ENCODE measurements at places on chromosomes 13 and 19. TPM values are rescaled to one million over a fixed set of nuclear protein-coding genes. Genes with fewer than 3 reads are reported as not detected.
A peak's percentile ranks its signal among the peaks of the same experiment; 100 is the strongest.

CALR3 gene
- not detected for total RNA-seq

TMC4 gene
- 36.5 TPM for total RNA-seq

ZNF578 gene
- total RNA-seq = 0.24 TPM

ZNF709 gene
- total RNA-seq = 0.52 TPM

CEACAM7 gene
- 71.9 TPM for total RNA-seq

RXFP2 gene
- not detected for total RNA-seq

SPRED3 gene
- total RNA-seq = 0.56 TPM

CBY2 gene
- total RNA-seq = 0.32 TPM

SLITRK5 gene
- 0.04 TPM for total RNA-seq

TUBA3C gene
- not detected for total RNA-seq

CFAP97D2 gene
- not detected for total RNA-seq

PSG2 gene
- total RNA-seq = not detected

MEDAG gene
- total RNA-seq = 2.7 TPM

KLK3 gene
- not detected for total RNA-seq

GRCh38 chr13:41107584-41108014 is 25.0 kb downstream of the KBTBD6 start:
- no peak for ATAC-seq

GRCh38 chr19:927780-928401 is 2.1 kb downstream of the ARID3A start:
- ATAC-seq = no peak

GRCh38 chr13:59409634-59410200 is 754.0 kb downstream of the DIAPH3 start:
- ATAC-seq = no peak

GRCh38 chr13:20174656-20175405 is 14.0 kb upstream of the GJA3 start:
- ATAC-seq = peak; percentile 98

- peak; percentile 36 for ATAC-seq
Measured at GRCh38 chr19:13234518-13234917, 84.3 kb downstream of the IER2 start.

DNA sequence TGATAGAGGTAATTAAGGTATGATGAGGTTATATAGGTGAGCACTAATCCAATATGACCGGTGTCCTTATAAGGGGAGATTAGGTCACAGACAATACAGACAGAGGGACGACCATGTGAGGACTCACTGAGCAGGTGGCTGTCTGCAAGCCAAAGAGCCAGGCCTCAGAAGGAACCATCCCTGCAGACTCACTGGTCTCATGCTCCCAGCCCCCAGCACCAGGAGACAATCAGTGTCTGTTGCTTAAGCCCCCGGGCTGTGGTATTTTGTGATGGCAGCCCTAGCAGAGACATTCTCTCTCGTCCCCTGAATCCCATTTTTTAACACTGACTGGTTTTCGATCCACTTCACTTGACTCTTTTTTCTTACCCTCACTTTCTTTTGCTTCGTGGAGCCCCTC is 51.9 kb upstream of the PABPC3 start:
- ATAC-seq = no peak

DNA sequence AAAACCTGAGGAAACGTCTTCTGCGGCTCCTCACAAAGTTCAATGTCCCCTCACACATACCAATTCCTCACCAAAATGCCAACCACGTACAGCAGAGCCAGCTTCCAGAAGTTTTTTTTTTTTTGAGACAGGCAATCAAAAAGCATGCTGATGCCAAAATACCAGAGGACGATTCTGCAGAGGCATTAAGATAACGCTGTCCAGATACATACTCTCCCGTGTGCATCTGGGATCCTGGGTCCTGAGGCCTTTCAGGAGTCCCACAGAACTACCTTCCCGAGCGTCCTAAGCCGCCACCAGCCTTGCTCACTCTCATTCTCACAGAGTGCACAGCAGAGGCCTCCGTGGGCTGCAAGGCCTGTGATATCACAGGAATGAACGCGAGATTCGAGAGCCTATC is 5.0 kb downstream of the DCUN1D2 start:
- ATAC-seq = no peak

DNA sequence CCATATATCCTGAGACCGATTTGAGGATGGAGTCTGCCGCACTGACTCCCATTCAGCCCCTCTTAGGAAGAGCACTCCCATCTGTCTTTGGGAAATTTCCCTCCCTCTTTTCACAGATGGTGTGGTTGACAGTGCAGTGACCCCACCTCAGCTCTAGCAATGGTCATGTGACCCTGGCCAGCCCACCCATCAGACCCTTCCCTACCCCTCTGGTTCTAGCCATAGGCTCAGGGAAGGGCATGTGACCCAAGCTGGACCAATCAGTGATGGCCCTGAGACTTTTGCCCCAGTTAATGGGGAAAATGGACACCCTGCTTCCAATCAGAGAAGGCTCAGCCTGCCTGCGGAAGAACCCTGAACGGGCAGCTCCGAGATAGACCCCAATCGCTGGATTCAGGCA is 26.3 kb downstream of the IL12RB1 start:
- no peak for ATAC-seq

DNA sequence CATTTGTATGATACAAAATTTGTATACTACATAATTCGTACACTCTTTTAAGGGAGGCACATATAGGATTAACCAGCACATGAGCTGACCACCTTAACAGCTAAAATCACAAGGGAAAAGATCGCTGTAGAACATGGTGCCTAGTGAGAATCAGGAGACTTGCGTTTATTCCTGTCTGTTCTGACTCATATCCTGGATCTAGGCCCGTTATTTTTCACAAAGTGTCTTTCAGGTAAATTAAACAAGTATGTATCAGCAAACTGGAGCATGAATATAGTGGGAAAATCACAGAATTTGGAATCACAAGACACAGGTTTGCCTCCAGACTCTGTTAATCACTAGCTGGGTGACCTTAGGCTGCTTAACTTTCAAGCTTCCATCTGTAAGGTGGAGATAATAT is 47.5 kb upstream of the ESD start:
- no peak for ATAC-seq

GRCh38 chr19:27993619-27994570 is 1219.1 kb downstream of the UQCRFS1 start:
- no peak for ATAC-seq

GRCh38 chr13:112954488-112955270 is 14.3 kb upstream of the MCF2L start:
- no peak for ATAC-seq

DNA sequence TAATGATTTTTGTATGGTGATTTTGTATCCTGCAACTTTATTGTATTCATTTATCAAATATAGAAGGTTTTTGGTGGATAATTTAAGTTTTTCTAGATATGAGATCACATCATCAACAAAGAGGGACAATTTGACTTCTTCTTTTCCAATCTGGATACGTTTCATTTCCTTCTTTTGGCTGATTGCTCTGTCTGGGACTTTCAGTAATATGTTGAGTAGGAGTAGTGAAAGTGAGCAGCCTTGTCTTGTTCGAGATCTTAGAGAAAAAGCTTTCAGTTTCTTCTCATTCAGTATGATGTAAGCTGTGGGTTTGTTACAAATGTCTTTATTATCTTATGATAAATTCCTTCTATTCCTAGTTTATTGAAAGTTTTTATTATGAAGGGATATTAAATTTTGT is 352.0 kb upstream of the DACH1 start:
- ATAC-seq = no peak

DNA sequence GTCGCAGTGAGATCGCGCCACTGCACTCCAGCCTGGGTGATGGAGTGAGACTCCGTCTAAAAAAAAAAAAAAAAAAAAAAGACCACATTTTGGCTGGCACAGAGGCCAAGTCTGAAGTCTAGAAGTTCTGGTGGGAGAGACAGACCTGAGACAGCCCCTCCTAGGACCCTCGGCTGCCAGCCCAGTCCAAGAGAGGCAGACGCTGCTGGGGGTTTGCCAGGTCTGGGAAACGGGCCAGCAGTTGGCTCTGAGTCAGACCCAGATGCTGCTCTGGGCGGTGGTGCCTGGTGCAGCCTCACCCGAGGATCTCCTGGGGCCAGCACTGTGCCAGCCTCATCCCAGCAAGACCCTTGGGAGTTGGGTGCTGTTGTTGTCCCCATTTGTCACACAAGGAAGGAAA is 5.8 kb downstream of the FCHO1 start:
- peak; percentile 62 for ATAC-seq

- ATAC-seq = no peak
Measured at GRCh38 chr13:105878119-105878700, 657.3 kb downstream of the EFNB2 start.

DNA sequence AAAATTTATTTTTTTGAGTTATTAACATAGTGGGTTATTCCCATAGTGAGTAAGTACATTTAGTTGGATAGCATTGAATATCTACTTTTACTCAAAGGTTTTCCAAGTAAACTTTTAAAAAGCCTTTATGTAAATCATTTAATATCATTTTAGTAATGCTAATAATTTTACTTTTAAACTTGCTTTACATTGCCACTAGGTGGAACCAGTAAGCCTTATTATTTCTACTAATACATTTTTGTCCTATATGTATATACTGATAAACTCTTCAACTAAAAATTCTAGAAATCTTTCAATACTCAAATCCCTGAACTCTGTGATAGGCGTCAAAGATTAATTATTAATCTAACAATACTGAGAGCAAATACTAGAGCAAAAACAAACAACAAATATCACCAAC is 1709.2 kb upstream of the PCDH20 start:
- ATAC-seq = no peak

- no peak for ATAC-seq
Measured at GRCh38 chr19:7928334-7928706, 2.4 kb upstream of the CTXN1 start.

GRCh38 chr13:113901642-113902041 is 37.8 kb upstream of the GAS6 start:
- no peak for ATAC-seq

GRCh38 chr19:15241259-15241910 is 9.1 kb upstream of the EPHX3 start:
- ATAC-seq = no peak

DNA sequence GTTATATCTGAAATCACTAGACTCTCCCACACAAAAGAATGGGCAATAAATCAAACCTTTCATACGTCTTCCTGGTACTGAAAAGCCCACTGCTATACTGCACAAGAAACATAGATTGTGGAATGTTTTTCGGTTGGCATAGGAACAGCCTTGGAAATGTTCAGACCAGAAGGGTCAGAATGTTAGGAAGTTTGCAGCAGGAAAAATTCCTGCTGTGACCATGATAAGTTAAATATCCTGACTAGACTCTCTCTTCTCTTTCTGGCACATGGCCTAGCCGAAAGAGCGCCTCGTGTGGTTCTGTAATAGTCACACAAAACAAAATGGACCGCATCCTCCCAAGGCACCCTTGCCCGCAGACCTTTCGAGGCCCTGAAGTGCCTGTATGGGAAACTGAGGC is 427.2 kb downstream of the COG6 start:
- no peak for ATAC-seq

DNA sequence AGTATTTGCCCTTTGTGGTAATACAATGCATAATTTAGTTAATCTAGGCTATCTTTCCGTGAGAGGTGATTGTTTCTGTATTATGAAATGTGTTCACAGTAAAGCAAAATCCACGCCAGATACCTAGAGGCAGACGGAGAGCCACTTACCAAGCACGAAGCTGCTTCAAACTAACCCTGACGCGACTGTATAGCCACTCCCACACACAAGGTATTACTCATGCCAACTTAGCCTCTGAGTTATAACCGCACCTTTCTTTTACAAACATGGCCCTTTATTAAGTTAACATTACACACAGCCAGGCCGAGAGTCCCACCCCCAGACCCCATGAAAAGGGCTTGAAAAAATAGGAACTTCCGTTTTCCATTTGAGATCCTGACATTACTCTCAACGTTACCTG is 185.7 kb downstream of the ABCC4 start:
- ATAC-seq = peak; percentile 97

- no peak for ATAC-seq
Measured at GRCh38 chr13:79846386-79846785, 365.4 kb downstream of the NDFIP2 start.

- ATAC-seq = no peak
Measured at GRCh38 chr13:56198350-56198749, 942.4 kb upstream of the PRR20A start.

DNA sequence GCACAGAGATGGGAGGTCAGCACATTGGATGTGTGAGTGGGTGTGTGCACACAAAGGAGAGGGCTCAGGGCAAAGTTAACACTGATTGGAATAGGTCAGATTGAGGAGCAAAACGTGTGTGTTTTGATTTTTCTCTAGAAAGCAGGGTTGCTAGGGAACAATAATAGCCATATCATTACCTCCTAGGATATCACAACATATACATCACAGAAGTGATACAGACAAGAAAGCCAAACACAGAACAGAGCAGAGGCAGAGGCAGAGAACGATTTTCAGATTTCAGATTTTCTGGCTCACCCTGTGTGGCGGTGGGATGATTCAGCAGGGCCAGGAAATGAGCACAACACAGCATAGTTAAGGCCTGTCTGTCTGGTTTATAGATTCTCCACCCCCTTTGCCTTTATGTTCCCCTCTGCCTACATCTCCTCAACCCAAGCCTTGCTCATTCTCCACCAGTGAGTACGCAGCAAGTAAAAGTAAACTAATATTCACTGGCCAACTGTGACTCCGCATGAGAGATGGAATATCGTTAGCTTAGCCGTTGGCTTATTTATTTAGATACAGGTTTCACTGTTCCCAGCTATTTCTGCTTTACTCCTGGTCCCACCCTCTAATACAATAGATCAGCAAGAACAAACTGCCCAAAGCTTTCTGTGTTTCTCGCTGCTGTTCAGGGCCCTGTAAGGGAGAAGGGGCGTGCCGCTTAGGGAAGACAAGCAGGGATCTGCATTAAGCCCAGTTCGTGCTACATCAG is 182.7 kb upstream of the TSC22D1 start:
- ATAC-seq = peak; percentile 93

GRCh38 chr13:57437587-57437986 is 194.0 kb upstream of the PCDH17 start:
- ATAC-seq = no peak

DNA sequence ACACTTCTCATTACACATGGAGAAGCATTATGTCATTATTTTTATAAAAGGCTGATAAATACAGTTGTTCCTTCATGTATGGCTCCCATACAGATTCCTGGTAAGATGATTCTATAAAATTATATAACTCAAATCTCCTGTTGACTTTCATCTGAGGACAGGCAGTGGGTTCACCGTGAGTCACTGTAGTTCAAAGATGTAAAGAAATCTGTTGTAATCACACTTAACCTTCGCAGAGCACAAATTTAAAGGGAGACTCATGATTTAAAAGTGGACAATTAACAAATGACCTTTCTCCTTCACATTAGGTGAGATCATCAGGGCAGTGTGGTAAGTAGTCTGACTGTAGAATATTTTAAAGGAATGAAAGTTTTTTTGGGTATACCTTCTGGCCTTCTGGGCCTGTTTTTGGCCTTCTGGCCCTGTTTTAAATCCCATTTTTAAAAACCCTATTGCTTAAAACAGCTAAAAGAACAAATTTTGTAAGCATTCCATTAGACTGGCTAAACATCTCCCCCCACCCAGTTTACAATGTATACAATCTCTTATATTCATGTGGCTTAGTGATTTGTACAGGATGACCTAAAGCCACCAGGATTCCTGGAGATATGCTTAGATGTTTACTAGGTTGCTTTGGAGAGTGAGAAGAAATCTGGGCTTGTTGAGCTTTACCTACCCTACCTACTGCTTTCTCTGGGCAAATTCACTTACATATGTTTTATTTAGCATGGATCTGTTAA is 171.2 kb downstream of the ITGBL1 start:
- no peak for ATAC-seq

- ATAC-seq = no peak
Measured at GRCh38 chr19:50269653-50270052, 59.5 kb downstream of the KCNC3 start.

GRCh38 chr19:42246143-42246921 is 3.9 kb upstream of the GSK3A start:
- ATAC-seq = no peak

All from esophagus mucosa (tissue), 1 donor.